Umbilical cord (tissue), 2 donors: ENCODE measurements at places on chromosomes 2 and 18.

DNA sequence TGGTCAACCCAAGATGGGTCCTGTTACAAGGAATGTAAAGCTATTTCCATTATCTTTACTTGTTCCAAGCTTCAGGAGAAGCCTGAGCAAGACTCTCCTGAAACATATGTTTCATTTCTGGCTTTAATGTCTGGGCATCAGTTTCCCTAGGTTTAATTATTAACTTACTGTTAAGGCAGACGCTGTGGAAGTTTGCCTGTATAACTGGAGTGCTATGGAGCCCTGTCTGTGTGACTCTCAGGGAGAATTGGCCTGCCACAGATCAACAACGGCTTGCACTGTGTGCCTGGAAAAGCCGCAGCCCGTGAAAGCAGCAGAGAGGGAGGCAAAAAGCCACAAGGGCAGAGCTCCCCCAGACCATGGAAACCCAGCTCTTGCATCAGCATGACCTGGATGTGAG lies 22.1 kb upstream of the LONRF2 start:
- DNase-seq: no peak

DNA sequence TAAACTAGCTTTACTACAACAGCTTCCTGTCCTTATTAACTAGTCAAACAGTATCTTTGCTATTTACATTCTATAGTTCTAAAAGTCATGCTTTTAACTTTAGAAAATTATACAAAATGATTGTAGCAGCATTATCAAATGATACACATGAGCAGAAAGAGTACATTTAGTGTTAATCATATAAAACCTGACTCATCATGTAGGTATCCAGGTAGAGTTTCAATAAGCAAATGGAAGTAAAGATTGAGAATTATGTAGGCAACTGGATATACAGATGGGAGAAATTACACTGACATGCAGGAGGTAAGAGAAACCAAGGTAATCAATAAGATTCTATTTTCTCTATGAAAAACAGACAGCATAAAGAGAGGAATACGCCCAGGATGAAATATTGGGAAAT lies 33.8 kb downstream of the TRIP12 start:
- no peak for DNase-seq

GRCh38 chr2:51413726-51414125 lies 381.8 kb upstream of the NRXN1 start:
- DNase-seq: no peak

DNA sequence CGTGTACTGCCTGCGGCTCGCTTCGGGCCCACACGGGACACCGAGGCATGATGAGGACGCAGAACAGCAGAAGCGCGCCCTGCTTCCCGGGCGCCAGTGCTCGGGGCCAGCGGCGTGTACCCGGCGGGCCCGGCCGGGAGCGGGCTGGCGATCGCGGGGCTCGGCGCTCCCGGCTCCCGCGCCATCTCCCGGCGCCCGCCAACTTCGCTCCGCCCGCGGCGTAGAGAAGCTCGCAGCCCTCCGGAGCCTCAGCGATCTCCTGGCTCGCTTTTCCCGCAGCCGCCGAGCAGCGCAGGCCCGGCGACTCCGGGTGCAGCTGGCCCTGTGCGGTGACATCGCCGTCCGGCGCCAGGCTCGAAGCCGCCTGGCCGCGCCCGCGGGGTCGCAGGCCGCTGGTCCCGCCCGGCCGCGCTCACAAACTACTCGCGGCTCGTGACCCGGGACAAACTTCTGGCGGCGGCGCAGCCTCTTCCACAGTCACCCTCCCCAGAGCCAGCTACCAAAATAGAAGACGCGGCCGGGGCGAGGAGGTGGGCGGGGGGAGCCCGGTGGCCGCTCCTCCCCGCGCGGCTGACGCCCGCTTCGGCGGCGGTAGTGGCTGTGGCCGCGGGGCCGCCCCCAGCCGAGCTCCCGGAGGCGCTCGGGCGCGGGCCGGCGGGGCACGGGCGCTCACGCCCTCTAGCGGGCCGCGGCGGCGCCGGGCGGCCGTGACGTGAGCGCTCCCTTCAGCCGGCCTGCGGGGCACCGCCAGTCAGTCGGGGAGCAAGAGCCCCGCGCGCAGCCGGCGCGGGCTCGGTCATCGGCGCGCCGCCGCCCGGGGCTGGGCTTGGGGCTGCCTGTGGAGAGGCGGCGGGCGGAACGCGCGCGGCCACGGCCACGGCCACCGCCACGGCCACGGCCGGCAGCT lies at the start of gene PTPRM:
Gene PTPRM (plus strand): TSS at position 750 of the 907 bp plus-strand sequence. CDS start 503 bp downstream, outside the sequence.
- peak; percentile 86 for DNase-seq
